ENCODE measurements at places on chromosomes 2 and 18.

DNA sequence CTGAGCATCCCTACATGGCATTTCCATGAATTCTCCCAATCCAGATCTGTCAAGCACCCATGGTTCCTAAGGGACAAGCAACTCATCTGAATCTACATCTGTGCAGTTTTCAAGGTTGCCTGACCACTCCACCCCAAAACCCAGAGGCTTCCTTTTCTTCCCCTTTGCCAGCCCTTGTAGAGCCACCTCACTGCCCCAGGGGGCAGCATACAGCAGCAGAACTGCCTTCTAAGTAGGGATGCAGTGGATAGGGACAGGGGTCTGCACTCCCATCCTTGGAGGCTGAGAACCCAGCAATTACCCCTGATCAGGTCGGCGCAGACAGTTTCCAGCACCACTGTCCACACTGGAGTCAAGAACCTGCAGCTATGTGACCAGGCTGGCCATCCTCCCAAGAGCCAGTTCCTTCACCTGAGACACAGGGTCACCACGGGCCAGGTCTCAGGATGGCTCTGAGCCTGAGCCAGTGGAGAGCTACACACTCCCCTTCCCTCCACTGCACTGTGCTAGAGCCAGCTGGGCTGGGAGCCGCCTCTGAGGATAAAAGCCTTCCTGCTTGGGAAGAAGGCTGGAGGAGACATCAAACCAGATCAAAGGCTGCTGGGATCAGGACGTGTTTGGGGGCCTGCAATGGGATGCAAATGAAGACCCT, 283.1 kb downstream of the CELF4 start:
- DNase-seq: peak; percentile 31

DNA sequence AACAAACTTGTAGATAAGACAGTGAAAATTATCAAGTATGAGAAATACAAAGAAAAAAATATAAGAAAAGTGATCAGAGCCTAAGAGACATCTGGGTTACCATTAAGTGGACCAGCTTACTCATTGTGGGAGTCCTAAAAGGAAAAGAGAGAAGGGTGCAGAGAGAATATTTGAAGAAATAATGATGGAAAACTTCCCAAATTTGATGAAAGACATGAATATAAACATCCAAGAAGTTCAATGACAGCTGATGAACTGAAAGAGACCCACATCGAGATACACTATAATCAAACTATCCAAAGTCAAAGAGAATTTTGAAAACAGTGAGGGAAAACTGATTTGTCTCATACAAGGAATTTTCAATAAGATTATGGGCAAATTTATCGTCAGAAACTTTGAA, 22.5 kb downstream of the ARHGAP25 start:
- DNase-seq: no peak

GRCh38 chr2:182715121-182715891, 751 bp upstream of the DNAJC10 start:
- DNase-seq: peak; percentile 28

DNA sequence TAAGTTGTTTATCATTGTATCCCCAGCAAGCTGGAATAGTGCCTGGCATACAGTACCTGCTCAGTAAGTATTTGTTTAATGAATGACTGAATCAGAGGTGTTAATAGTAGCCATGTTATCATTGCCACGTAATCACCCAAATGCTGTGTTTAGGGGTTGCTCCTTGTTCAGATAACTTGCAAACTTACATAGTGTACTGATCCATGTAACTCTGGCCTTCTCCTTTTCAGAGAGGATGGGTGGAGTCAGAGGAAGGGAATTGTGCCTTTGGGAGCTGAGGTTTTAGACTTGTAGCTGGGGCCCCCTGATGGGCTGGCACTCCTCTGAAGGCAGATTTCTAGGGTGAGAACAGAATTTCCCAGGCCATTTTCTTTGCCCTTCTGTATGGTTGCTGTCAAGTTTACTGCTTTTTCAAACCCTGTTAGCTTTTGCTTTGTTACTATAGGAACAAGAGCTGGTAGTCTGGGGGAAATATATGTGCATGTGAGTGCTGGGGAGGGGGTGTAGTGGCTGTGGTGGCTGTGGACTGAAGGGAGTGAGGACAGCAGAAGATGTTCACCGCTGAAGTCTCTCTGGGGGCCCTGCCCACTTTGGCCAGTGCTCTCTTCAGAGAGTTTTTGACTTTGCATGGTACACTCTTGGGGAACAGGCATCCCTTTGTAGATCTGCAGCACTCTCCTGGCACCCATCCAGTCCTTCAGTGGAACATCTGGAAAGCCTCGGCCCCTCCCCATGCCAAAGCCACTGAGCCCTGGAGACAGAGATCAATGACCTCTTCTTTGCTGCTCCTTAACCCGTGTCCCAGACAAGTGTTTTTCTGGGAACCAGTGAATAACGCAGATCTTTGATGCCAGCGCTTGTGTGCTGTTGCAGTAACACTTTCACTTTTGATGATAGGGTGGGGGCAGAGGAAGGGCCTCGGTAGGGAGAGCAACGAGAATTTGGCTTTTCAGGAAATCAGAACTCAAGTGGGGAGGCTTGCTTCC, 209.0 kb downstream of the PRKCE start:
- DNase-seq: peak; percentile 75

DNA sequence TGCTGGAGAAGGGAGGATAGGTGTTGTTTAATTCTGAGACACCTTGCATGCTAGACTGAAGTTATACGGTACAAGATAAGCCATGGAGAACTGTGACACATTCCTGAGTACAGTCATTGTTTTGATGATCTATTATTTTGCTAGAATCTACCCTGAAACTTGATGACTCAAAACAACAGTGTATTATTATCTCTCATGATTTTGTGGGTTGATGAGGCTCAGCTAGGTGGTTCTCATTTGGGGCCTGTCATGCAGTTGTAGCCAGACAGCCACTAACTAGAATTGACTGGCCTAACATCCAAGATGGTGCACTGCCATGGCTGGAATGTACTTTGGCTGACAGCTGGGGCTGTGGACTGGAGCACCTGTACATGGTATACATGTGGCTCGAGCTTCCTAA, 5.4 kb upstream of the IL1R1 start:
- DNase-seq: no peak

GRCh38 chr2:85959185-85959584, 70.4 kb upstream of the ST3GAL5 start:
- no peak for DNase-seq

DNA sequence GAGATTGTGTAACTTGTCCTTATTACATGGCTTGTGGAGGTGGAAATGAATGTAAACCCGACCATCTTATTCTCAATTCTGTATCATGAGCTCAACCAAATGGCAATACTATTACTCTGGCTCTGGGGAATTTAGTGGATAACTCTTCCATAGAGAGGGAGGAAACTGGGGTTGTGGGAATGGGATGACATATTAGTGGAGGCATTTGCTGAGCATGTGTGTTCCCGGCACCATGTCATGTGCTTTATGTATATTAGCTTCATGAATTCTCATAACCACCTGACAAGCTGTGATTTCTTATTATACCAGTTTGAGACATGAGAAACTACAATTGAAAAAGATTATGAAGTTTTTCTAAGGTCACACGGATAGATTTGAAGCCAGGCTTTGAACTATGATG, 112.8 kb upstream of the TMEFF2 start:
- DNase-seq: no peak

- no peak for DNase-seq
Measured at GRCh38 chr18:2894841-2895370, 48.1 kb downstream of the EMILIN2 start.

DNA sequence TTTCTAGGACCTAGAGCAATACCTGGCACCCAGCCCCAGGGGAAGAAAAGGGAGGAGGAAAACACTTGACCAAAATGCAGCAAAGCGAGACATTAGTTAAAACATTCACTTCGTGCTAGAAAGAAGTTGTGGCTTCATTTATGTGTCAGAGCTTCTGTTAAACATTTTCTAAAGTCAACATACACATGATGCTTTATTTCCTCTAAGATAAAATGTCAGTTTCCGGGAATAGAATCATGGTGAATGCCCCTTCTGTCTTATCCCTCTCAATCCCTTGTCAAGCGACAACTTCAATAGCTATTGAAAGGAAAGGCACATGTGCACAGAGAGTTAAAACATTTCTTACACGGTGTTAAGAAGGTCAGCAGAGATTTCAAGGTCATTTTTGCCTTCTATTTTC, 404.6 kb upstream of the CWC22 start:
- DNase-seq: no peak

DNA sequence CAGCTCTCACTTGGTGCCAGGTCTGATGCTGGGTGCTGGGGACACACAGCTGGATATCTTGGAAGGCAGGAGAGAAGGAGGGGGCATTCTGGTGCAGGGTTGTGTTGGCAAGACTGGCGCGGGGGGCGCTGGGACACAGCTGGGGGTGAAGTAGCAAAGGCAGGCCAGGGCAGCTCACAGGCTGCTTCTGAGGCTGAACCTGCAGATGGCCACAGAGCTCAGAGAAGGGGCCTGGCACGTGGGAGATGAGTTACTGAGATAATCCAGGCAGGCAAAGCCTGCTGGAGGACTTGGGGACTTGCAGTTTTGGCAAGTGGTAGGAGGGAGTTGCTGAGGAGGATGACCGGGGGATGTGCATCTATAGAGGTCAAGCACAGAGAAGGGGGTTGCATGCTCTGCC, 16.2 kb upstream of the DGKD start:
- DNase-seq: no peak

DNA sequence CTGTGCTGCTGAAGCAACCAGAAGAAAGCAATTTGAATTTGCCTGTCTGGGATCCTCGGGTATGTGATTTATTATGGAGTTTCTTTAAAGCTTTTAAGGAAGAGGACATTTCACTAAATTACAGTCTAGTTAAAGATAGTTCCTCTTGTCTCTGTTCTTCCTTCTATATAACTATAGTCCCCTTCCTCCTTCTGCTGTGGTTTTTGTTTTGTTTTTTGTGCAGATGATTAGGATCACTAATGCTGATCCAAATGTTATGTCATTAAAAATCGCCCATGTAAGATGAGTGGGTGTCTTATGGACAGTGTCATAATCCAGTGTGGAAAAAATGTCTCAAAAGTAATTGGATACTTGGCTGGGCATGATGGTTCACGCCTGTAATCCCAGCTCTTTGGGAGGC, 24.7 kb downstream of the PAPOLG start:
- no peak for DNase-seq

DNA sequence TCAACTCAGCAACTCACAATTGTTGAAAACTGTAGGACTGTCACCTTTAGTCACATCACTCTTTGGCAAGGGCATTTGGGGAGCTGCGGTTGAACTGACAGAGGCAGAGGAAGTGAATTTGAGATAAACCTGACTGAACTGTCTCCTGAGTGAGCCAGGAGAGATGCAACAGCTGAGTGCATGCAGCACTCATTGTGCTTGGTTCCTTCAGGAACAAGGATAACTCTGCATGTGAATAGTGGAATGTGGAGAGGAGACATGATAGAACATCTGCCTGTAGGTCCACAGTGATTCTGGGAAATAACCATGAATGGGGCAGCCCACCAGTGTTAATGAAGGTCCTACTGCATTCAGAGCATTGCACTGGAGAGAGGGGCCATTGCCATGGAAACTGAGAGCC, 494.7 kb downstream of the STK39 start:
- DNase-seq: no peak

GRCh38 chr18:77001979-77002378, 130.6 kb downstream of the MBP start:
- no peak for DNase-seq

DNA sequence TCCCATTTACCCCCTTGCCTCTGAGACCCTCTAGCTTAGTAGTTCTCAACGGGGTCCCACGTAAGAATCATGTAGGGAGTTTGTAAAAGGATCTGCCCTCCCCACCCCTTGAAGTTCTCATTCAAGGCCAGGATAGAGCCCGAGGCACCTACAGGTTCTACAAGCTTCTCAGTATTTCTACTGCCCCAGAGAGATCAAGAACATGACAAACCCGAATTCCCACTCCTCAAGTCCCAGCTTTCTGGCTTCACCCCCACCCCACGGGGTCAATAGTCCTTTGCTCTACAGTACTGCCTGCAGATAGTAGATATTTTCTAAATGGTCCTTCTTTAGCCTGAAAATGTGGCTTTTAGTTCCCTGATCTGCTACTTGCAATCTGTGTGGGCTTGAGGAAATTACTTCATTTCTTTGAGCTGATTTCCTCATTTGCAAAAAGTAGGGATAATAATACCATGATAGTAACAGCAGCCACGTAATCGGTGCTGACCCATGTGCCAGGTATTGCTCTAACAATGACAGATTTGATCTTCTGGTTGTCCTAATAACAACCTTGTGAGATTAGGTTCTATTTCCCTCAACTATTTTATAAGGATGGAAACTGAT, 7.1 kb downstream of the CIB4 start:
- DNase-seq: no peak

- no peak for DNase-seq
Measured at GRCh38 chr18:9244376-9244775, 90.2 kb upstream of the TWSG1 start.

DNA sequence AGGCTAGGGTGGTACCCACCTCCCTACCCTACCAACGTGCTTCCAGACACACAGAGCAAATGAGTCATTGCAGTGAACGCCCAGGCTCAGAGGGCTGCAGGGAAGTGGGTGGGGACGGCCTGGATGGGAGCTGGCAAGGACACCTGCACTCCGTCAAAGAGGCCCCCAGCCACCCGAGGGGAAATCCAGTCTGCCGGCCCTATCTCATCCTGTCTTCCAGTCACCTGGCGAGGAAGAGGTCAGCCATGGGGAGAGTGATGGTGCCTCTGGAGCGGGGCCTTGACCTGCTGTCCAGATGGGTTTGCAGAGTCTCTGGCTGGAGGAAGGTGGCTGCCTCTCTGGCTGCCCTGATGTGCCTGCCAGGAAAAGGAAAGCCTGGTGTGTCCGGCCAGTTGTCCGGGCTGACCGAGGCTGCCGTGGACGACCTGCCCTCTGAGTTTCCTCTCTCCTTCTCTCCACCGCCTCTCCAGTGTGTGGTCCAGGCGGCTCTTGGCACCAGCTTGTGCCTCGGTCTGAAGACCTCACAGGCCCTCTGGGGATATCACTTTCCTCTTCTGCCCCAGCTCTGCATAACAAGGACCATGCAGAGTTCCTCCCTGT, 209.7 kb upstream of the COPS8 start:
- DNase-seq: peak; percentile 20

DNA sequence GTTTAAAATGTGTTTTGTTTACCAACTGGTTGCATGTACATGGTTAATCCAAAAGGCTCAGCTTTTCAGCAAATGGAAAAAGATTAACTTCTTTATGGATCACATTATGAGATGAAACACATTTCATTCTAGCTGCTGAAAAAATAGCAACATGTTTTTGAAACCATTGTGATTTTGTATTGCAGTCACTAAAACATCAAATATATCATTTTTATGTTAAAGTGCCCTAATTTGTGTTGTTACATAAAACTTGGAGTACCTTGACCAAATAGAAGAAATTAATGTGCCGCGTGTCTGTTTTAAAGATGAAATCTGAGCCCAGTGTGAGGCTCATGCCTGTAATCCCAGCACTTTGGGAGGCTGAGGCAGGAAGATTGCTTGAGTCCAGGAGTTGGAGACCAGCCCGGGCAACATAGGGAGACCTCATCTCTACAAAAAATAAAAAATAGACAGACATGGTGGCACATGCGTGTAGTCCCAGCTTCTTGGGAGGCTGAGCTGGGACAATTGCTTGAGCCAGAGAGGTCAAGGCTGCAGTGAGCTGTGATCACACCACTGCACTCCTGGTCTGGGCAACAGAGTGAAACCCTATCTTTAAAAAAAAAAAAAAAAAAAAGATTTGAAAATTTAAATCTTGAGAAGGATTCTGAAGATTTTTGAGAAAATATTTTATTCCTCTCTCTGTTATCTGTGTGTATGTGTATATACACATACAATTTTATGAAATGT, 96.6 kb downstream of the FMNL2 start:
- DNase-seq: no peak

GRCh38 chr2:223315813-223316212, 263.8 kb downstream of the KCNE4 start:
- no peak for DNase-seq

GRCh38 chr2:60453872-60454271, 99.6 kb downstream of the BCL11A start:
- DNase-seq: no peak
